Kidney epithelial cell (primary cell): ENCODE measurements at places on chromosomes 12 and 14. TPM values are rescaled to one million over a fixed set of nuclear protein-coding genes. Genes with fewer than 3 reads are reported as not detected.

The DIO2 gene
- 0.07 TPM in 1 of 2 replicates, not detected in the other for total RNA-seq

- no peak for DNase-seq
Observed at GRCh38 chr14:33602396-33602795, 348.5 kb downstream of the EGLN3 start.

- DNase-seq: no peak
Observed at GRCh38 chr12:63068857-63069442, 82.1 kb downstream of the AVPR1A start.

- no peak for DNase-seq
Observed at GRCh38 chr14:89085737-89086382, 261.4 kb downstream of the TTC8 start.

DNA sequence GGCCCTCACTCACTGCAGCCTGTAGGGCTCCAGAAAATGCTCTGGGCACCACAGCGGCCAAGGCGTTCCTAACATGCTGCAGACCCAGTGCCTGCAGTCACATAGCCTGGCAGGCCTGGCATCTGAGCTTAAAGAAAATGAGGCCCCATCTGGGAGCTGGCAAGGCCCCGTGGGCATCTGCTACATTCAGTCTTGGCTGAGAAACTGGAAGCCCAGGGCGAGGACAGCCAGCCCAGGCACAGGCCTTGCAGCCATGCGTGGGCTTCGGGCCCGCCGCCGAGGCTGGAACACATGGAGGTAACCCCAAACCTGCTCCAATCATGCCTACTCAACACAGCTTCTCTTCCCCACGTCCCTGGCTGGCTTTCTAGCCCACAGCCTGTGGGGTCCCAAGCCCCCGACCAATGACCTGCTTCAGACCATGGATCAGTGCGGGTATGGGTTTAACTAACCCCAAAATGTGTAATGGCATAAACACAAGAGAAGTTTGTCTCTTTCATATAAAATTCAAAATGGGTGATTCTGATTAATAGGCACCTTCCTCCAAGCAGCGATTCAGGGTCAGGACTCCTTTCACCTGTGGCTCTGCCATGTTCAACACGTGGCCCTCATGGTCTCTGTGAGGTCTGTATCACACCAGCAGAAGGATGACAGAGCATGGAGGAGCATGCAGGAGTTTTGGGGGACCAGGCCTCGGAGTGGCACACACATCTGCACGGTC lies 6.4 kb downstream of the NGB start:
- no peak for DNase-seq

DNA sequence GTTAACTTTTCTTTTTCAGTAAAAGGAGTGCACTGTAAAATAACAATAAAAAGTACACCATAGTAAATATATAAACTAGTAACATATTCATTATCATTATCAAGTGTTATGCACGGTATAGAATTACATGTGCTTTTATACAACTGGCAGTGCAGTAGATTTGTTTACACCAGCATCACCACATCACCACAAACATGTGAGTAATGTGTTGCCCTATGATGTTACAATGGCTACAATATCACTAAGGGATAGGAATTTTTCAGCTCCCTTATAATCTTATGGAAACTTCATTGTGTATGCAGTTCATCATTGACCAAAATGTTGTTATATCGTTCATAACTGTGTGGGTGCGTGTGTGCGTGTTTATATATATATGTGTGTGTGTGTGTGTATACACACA lies 23.5 kb upstream of the NEDD1 start:
- DNase-seq: no peak

The GALNT16 gene
- total RNA-seq: 0.33 and 3.4 TPM in 2 replicates

DNA sequence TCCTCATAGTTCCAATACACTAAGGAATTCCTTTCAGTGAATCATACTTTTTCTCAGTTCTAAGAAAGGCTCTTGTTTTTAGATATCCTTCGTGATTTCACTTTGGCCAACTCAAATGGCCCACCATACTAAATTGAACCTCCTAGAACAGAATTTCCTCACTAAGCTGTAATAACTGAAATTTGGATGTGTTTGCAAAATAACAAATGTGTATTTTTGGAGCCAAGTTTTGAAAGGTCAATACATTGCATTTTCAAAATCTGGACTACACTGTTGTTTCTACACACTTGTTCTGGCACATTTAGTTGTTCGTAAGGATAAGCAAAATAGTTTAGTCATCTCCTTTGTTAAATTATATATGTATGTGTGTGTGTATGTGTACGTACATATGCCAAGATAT lies 439.0 kb upstream of the STXBP6 start:
- no peak for DNase-seq

DNA sequence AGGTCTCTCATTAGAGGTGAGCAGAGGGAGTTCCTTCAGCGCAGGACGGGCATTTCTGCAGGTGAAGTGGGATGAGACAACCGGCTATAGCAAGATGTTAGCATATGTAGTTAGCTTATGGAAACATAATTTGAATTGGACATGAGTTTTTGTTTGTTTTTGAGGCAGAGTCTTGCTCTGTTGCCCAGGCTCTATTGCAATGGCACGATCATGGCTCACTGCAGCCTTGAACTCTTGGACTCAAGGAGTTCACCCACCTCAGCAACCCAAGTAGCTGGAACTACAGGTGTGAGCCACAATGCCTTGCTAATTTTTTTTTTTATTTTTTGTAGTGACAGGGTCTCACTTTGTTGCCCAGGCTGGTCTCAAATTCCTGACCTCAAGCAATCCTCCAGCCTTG lies 69.2 kb downstream of the RCOR1 start:
- no peak for DNase-seq

DNA sequence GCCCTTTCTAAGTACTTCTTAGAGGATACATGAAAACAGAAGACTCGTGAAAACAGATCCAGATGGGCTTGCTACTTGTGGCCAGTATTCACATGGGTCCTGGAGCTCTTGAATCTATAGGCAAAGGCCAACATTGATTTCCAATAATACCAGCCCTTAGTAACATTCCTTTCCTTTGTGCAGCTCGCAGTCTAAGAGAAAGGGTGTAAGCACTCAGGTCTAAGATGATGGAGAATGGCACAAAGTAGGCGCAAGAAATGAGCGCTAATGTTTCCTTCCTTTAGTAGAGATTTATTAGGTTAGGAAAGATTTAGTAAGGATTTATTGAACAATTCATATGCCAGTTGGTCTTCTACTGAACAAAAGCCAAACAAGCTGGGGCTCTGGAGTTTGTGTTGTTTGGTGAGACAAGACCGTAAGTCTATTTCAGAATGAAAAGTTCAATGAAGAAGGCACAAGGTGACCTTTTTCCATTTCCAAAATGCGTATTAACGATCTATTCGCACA lies 525 bp downstream of the RNU6-8 start:
- no peak for DNase-seq

The GDF3 gene
- not detected in 2 replicates for total RNA-seq

GRCh38 chr12:109844983-109845823 lies 12.0 kb upstream of the TRPV4 start:
- DNase-seq: no peak

DNA sequence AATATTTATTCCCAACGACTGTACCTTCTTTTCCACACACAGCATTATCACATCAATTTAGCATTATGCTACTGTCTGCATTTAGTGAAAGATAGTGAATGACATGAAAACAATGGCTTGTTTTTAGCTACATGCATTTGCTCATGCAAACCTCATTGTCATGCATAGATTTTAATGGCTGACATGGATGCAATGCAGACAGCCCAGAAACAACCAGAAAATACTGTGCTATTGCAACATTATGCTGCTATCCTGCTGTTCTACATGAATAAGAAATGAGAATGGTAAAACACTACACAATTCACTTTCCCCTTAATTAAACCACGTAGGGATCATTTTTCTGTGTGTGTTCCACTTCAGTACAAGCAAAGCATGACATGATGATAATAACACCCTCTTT lies 90.8 kb downstream of the LIN7A start:
- no peak for DNase-seq

DNA sequence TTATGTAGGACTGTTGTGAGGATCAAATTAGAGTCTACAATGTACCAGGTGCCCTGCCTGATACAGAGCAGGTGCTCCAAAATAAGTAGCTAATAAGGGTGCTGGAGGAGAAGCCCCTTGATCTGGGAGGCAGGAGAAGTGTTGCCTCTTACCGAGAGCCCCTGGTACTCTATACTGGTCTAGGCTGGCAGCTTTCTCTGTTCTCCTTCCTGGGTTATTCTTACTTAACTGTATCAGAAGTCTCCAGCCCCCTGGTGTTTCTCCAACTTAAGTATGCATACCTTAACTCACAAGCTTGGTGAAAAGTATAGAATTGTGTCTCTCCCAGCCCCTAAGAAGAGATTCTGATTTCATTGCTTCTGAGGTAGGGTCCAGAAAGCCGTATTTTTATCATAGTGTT lies 254.9 kb downstream of the LRIG3 start:
- no peak for DNase-seq

DNA sequence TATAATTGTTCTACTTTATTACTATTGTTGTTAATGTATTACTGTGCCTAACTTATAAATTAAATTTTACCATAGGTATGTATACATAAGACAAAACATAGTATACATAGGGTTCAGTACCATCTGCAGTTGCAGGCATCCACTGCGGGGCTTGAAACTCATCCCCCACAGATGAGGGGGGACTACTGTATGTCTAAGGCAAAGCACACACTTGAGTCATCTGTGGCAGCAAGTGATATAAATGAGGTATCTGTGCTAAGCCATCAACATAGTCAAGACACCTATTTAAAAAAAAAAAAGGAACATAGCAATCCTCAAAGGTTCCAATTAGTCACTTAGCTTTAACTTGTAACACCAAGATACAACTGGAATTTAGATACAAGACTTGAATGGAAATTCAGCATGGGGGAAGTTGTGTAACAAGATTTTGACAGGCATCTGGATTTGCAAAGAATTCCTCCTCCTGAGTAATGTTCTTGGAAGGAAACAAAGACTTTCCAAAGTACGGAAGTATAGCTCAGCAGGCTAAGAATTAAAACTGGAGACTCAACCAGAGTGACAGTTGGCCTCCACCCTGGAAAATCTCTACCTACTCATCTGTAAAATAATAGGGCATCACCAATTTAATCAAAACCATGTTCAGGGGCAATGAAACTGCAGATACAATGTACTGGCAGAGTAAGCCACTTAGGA lies 14.9 kb downstream of the DCAF5 start:
- no peak for DNase-seq

DNA sequence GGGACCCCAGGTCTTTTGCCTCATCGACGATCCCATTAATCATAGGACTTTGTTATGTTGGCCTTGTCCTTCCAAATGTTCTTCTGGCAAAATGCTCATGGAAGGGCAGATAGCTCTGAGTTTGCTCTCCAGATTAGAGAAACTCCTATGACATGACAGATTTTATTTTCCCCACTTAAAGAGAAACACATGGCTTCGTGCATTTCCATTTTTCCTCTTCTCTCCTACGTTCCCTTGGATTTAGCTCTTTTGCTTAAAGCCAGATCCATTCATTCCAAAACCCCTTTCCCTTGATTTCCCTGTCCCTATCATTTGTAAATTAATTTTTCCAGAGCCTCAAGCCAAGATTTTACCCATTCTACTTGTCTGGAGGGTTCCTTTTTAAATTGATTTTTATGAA lies 2.9 kb downstream of the PRIMA1 start:
- DNase-seq: no peak

The SRGAP1 gene
- total RNA-seq: 17.5 and 28.9 TPM in 2 replicates

GRCh38 chr14:71190770-71191374 lies 283.6 kb downstream of the PCNX1 start:
- DNase-seq: no peak

The ADAM21 gene
- 0.08 and 0.34 TPM in 2 replicates for total RNA-seq

The FBLN5 gene
- total RNA-seq: 4.8 and 6.0 TPM in 2 replicates

DNA sequence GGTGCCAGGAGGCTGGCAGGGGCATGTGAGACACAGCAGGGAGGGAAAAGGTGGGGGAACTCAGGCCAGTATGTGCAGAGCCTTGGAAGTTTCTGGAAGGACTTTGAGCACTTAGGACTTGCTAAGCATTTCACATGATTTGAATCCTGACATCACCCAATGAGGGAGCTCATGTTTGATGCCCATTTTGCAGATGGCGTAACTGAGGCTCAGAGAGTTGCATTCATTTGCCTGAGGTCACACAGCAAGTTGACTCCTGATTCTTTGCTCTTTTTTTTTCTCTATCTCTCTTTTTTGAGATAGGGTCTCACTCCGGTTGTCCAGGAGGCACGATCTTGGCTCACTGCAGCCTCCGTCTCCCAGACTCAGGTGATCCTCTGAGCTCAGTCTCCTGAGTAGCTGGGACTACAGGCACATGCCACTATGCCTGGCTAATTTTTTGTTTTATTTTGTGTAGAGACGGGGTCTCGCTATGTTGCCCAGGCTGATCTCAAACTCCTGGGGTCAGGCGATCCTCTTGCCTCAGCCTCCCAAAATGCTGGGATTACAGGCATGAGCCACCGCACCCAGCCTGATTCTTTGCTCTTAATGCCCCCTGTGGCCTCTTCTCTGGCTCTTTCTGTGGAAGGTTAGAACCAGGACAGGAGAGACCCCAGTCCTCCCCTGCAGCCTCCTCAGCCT lies 246.1 kb downstream of the RBM19 start:
- no peak for DNase-seq

The PPP1R36 gene
- 0.75 and 1.2 TPM in 2 replicates for total RNA-seq

The RNU4-1 gene
- under 0.01 TPM in 1 of 2 replicates, not detected in the other for total RNA-seq

- DNase-seq: no peak
Observed at GRCh38 chr14:35879654-35880249, 53.6 kb downstream of the BRMS1L start.

- DNase-seq: no peak
Observed at GRCh38 chr12:78167510-78167909, 336.8 kb downstream of the NAV3 start.
